ENCODE measurements at places on chromosomes 6 and 20.

DNA sequence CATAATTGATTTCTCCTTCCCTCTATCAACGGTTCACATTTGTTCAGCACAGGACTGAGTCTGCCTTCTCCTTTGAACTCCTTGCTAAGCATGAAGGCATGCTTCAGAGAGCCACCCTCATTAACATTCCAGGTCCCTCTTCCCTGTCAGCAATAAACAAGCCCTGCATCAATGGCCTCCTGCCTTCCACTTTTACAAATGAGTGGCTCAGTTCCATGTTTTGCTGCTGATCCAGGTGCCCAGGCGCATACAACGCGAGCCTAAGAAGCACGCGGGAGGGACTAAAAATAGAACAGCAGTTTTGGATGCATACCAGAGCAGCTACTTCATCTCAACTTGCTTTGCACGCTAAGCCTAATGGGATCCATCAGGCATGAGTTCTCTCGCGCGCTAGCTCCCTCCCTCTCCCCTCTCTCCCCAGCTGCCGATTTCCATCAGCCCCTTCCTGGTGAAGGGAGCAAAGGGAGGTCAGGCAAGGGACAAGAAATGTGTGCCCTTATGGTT lies 53.4 kb downstream of the TRAF3IP2 start:
- DNase-seq, result no peak

DNA sequence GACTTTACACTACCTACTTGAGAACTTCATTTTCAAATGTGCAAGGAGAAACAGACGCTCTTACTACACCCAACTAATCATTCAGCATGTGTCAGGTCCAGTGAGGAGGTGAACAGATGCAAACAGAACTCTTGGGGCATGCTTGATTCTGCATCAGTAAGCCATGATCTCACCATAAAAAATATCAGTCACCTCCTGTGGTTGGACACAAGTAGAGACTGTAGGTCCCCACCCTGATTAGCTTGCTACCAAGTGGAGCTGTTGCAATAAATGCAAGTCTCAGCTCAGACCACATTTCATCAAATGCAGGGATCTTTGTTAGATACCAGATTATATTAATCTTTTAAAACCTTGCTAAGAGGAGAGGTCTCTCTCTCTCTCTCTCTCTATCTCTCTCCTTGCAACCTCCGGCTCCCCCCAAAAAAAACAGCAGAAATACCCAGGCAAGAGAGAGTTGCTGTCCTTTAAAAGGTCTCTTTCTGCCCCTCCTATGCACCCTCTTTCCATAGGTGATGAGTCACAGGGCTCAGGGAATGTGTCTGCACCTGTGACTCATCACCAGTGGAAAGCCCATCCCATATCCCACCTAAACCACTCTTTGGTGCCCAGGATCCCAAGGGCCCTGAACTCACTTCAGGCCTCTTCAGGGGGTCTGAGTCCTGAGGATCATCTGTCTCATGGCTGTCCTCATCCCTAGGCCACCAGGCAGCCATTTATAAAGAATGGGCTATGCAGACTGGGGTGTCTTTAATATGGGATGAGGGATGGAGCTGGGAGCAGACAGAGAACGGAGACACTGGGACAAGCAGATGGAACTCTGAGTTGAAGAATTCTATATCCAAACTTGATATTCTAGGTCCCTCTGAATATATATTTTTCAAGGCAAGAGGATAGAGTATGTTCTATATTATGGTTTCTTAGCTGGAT lies 154.5 kb downstream of the QRSL1 start:
- DNase-seq, result no peak

GRCh38 chr6:33745548-33745947 lies 1.2 kb downstream of the IP6K3 start:
- no peak for DNase-seq

DNA sequence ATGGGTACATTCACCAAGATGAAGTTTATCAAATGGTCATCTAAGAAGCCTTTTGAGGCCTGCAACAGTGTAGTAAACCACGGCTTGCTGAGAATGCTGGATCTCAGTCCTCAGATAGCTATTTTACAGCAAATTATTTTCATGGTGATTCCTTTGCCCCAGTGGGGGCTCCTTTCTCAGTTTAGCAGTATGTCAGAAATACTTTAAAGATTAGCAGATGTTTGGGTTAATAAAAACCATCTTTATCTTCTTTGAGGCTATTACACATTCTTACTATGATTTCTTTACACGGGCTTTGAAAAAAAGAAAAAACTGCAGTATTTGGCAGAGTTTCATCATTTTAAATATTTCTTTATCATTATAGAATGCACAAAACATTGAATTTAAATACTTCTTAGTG lies 10.7 kb downstream of the MYLIP start:
- DNase-seq, result no peak

GRCh38 chr6:818196-818595 lies 125.3 kb upstream of the EXOC2 start:
- DNase-seq, result no peak

DNA sequence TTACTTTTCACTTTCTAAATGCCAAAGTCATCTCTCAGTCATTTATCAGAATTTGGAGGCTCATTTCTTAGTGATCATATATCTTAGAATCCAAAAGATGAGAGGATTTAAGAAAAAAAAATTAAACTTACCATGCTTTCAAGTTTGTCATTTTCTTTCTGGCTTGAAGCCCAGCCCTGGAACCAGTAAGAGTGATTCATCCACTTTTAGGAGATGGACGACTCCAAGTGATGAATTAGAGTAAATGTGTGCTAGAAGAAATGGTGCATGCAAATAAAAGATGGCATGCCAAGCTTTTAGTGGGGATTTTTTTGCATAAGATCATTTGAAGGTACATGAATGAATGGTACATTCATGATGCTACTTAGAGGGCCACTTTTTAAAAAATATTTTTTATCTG lies 20.1 kb downstream of the PLCB1 start:
- no peak for DNase-seq

DNA sequence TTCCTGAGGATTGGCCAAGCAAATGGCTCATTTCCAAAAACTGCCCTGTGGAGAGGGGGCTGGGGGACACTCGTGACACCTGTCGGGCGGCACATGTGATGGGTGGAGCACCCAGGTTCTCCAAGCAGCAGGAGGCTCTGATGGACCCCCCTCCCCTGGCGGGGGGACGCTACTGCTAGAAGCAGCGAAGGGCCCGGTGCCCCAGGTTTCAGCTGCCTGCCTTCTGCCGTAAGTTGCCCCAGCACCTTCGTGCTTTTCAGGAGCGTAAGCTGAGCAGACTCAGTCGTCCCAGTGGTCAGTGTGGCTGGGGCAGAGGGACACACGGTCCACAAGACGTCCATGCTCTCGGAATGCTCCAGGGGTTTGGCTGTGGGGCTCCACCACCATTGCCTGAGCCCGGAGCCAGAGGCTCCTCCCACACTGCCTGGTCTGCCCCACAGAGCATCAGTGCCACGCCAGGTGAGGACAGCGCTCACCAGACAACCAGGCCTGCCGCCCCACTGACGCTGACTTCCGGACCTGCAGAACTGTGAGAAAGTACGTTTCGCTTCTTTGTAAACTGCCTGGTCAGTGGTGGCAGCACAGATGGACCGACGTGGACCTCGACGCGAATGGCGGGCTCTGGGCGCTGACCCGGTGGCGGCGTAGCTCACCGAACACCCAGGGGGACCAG lies 4.1 kb upstream of the ADRM1 start:
- DNase-seq, result no peak

GRCh38 chr6:157728183-157728881 lies 94.7 kb upstream of the SNX9 start:
- DNase-seq, result no peak

GRCh38 chr20:24918579-24919566 lies 30.2 kb upstream of the CST7 start:
- DNase-seq, result no peak

DNA sequence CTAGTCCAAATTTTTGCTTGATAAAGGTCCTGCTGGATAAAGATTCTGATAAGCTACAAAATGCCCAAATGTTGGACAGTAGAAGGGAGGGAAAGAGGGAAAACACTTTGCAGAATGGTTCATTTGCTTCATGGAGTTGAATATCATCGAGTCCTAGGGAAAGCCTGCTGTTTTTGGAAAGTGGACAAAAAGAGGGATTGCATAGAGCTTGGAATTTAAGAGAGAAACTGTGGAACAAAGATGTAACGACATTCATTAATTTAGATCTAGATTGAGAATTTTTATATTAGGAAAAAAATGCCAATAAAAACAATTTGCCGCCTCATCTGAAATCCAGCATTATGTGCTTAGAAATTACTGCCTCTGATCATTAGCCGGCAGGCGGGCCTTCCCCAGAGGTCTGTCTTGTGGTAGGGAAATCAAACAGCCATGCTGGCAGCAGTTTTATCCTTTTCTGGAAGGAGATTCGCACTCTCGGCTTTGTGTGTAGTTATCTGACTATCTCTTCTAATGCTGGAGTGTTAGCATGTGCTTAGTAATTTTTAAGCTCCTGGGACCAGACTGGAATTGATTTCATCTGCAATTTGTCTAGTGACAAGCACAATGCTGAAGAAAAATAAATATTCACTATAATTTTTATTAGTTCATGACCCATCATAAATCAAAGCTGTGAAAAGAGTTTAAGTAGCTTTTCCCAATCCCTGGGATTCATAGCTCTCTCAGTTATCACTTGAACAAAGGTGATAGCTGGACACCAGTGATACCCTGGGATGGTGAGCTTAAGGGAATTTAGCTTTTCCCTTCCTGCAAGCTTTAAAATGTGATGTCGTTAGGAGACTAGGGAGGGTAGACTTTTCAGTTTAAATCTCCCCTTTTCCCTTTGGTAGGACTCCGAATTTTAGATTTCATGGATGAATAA lies 329.5 kb downstream of the PRL start:
- no peak for DNase-seq

DNA sequence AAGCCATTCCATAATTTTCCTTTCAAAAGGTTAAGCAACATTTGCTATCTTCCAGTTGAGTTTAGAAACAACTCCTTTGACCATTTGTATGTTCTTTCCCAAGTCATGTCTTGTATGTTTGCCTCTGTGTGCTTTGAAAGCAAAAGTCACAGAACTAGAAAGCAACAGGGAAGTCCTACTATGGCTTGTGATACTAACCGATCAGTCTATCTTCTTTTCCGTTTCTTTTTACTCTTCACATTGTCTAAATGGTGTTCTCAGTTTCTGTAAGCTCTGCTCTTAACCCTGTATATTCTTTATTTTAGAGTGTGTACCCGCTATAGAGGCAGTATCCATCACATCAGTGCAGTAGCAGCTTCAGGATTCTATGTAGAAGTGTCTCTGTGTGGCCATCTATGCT lies 32.9 kb downstream of the TMEM244 start:
- no peak for DNase-seq

- DNase-seq, result no peak
Measured at GRCh38 chr20:19757487-19758132, 448 bp upstream of the RIN2 start.
